Stimulated activated CD8-positive, alpha-beta memory T cell treated with anti-CD3 and anti-CD28 coated beads, Interleukin-4, amount 100 ng/mL, for 48 hours (primary cell): ENCODE measurements at places on chromosomes 5 and 9.
A peak's percentile ranks its signal among the peaks of the same experiment; 100 is the strongest.

DNA sequence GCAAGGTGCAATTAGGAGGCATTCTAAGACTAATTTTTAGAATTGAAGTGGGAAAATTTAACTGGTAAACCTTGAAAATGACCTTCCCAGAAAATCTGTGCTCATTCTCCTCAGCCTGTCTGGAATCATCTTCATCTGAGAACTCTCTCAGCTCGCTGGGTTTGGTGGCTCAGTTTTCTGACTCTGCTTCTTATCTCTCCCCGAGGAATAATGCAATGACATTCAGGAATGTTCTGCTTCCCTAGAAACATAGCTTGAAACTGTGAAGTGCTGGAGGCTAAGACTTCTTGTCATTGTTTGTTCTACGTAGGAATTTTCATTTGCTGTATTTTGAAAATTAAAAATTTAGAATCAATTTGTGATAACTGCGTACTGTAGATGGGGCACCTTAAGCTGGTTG is 86.6 kb downstream of the KCNN2 start:
- DNase-seq: no peak

GRCh38 chr5:123150089-123150488 is 61.0 kb downstream of the PRDM6 start:
- no peak for DNase-seq

- DNase-seq: no peak
Measured at GRCh38 chr5:135386886-135387628, 12.0 kb downstream of the MACROH2A1 start.

DNA sequence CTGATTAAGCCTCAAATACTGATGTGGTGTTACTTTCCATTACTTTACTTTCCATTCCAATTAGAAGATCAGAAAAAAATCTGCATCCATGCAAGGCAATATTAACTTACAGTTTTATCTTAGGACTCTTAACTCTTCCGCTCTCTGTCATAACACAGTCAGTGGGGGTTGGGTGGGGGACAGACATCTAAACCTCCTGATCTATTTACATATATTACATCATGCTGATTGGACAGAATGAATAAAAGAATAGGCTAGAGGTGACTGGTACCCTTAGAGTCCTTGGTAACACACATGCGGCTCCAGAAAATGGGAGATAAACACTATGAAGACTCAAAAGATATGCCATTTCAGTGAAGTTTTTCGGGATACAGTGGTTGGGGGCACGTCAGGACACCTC is 27.6 kb downstream of the RAPGEF6 start:
- DNase-seq: no peak

DNA sequence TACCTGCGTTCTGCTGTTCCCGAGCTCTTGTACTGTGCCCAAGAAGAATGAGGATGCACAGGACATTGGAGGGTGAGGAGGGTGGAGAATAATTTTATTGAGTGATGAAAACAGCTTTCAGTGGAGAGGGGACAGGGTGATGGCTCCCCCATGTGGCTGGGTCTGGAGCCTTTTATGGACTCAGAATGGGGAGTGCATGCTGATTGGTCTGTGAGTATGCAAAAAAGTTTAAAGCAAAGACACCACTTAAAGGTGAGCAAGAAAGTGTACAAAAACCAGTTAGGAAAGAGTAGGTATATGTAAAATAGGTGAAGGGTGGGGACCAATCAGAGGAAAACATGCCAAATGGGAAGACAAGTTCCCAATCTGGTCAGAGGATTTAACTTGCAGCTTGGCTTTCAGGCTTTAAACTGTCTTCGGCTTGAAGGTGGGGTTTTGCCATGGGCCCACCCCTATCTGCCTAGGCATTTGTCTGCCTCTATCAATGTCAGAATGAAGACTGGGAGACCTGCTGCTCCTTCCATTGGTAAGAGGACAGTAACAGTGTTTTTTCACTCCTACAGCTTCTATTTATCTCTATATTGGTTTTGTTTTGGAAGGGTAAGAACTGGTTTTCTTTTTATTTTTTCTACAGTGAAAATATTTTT is 118.0 kb upstream of the RAI14 start:
- peak; percentile 59 for DNase-seq

- DNase-seq: no peak
Measured at GRCh38 chr9:33111631-33112030, 35.2 kb upstream of the SMU1 start.
